ENCODE measurements at places on chromosomes 1 and 21. TPM values are rescaled to one million over a fixed set of nuclear protein-coding genes. Genes with fewer than 3 reads are reported as not detected.

SLAMF9 gene
- not detected for total RNA-seq

DNA sequence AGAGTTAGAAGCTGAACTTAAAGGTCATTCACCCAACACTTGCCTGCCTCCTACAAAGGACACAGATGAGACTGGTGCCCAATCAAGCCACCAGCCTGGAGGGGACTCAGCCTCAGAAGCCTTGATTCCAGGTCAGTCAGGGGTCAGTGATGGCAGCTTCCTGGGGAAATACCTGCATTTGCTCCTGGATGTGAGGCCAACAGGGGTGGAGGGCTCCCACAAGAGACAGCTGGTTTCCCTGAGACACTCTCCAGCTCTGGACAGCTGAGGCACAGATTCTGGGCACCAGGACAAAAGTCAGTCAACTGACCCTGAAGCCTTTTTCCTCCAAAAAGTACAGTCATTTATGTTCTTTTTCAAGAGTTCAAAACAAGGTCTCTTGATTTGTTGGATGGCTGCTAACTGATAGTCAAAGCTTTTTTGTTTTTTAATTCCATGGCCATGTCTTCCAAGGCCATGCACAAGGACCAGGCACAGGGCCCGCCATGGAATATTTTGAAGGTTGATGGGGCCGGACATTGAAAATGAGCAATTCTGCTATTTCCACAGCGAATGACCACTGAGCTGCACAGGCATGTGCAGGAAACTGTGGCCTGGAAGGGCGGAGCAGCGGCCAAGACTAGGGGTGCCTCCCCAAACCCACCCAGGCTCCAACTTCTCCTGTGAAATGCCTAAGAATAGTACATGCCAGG is 1.8 kb downstream of the C2CD2 start:
- no peak for DNase-seq

GRCh38 chr1:43540653-43541071 is 10.0 kb downstream of the PTPRF start:
- no peak for DNase-seq

- no peak for DNase-seq
These were observed 117.9 kb downstream of the AKT3 start for GRCh38 chr1:243731974-243732625.

DNA sequence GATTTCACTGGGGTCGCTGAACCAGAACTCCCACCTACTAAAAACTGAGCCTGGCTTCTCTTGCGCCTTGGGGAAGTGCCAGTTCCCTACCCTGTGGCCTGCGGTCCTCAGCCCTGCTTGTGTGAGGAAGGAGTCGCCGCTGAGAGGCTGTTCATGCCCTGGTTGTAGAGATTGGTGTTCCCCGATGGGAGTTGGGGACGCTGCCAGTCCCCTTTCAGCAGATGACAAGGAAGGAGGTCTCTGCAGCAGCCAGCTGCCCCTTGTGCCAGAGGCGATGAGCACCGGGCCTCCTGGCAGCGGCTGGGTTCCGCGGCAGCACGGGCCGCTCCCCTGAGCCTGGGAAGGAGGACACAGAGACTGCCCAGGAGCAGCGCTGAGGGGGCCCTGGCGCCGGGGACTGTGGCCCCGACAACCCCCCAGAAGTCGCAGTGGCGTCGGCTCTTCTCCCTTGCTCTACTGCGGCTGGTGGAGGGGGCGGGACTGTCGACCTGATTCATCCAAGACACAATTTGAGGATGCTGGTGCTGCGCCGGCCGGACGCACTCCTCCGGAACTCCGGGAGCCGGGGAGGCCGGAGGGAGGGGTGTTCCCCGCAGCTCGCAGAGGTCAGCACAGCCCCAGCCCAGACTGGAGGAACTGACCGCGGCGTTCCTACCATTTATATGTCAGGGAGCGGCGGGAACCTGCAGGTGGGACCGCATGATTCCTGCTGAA is 12.0 kb upstream of the ADORA3 start:
- DNase-seq, result peak; percentile 74

All from activated CD8-positive, alpha-beta T cell treated with anti-CD3 and anti-CD28 coated beads for 36 hours (primary cell).